ENCODE measurements at places on chromosomes 1 and 21.
A peak's percentile ranks its signal among the peaks of the same experiment; 100 is the strongest.

DNA sequence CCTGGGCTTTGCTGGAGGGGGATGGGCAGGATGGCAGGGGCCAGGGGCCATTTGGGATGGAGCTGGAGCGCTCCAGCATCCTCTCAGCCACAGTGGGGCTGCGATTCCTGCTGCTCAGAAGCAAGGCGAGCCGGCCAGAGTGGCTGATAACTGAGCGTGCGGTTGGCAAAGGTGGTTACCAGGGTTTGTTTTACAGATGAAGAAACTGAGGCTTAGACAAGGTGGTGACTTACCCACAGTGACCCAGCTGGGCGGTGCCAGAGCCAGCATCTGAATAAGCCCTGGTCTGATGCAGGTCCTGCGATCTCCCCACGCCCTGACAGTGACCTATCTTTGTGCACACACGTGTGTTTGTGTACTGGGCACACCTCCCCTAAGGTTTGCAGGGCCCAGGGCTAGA is 5.9 kb upstream of the PRXL2B start:
- no peak for DNase-seq

DNA sequence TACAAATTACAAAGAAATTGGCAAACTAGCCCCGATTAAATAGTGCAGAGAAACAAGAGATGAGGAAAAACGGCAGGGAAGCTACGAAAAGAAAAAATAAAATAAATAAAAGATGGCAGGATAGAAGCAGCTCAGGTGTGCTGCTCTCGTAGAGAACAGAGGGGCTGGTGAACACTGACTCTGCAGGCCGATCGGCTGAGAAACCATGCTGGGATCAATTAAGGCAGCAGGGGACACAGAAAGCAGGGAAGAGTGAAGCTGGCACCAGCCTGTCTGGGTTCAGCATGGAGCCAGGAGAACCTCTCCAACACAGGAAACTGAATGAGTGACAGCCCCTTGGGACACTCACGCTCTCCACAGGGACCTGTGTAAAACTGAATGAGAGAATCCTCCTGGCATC is 39.5 kb upstream of the TMPRSS15 start:
- no peak for DNase-seq

DNA sequence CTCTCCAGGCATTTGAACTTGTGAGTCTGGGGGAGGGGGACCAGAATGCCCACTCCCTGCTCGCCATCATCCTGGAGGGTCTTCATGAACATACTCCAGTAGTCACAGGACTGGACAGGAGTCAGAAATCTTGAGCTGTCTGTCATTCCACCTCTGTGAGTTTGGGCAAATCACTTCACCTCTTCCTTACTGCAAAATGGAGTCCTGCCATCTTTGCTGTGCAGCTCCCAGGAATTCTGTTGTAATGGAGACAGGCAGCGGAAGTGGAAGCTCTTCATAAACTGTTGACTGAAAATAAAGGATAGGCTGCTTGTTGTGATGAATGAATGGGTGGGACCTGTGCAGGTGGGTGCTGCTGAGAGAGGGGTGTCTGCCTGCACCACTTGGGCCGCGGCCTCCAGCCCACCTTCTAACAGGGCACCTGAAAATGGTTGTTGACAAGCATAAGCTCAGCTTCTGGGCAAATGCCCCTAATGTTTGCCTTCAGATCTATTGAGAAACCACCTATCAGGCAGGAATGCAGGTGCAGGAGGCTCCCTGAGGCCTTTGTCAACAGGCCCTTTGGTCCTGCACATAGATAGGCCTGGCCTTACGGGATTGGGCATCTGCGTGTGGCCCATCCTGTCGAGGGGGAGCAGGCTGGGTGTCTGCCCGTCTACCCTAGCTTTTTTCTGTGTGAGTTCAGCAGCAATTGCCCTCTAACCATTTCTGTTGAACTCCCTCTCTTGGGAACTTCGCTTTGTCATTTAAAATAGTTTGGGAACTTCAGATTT is 321.0 kb downstream of the RPS6KC1 start:
- DNase-seq = no peak

DNA sequence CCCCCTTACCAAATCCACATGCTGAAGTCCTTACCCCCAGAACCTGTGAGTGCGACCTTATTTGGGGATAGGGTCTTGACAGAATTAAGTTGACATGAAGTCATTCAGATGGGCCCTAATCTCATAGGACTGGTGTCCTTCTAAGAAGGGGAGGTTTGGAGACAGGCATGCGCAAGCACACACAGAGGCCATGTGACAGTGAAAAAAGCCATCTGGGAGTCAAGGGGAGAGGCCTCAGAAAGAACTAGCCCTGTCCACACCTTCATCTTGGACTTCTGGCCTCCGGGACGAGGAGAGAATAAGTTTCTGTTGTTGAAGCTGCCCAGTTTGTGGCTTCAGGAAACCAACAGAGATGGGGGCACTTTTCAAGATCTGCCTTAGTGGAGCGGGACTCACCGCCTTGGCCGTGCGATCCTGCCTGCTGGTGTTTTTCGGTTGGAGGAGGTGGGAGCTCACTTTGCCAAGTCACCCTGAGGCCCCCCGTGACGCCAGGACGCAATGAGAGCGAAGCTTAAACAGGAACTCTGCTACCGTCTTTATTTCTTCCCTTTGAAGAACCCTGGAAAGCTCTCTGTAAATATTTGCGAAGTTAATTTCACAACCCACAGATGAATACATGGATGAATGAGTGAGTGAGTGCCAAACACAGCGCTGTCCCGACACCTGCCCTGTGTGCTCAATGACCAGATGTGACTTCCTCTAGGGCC is 42.5 kb upstream of the C1orf174 start:
- no peak for DNase-seq

DNA sequence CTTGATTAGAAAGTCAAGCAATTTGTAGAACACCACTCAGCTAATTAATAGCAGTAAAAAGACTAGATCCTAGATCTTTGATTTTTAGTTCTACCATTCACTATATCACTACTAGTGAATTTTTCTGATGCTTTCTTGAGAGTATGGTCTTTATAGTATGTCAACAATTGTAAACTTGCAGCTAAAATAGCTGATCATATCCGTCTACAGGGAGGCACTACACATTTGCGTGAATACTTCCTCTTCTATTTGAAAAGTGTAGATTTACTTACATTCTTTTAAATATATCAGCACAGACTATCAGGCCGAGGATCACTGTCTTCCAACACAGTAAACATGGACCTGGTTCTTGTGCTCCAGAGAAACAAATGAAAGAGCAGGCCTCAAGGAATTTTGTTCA is 18.6 kb upstream of the PTPRC start:
- no peak for DNase-seq

DNA sequence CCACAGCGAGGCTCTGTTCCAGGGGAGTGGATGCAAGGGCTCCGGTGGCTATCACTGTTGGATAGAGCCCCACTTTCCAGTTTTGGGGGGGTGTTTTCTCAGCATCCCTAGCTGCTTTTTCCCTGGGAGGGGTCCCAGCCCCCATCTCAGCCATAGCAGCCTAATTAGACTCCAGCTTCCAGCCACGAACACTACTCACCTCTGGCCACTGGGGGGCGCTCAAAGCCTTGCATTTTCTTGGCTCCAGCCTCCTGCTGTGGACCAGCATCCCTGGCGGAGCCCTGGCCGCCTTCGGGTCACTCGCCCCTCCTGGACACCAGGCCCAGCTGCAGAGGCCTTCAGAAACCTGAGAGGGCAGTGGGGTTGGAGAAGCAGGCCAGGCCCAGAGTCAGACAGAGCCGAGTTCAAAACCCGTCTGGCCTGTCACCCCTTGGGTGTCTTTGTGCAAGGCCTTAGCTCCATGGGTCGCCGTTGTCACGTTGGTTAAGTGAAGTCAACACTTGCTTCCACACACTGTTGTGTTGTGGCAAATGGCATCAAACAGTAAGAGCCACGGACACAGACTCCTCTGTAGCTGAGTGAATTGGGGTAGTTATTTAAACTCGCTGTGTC is 93.5 kb upstream of the ACTL8 start:
- DNase-seq = peak; percentile 4
